ENCODE measurements at places on chromosomes 11 and 22.

DNA sequence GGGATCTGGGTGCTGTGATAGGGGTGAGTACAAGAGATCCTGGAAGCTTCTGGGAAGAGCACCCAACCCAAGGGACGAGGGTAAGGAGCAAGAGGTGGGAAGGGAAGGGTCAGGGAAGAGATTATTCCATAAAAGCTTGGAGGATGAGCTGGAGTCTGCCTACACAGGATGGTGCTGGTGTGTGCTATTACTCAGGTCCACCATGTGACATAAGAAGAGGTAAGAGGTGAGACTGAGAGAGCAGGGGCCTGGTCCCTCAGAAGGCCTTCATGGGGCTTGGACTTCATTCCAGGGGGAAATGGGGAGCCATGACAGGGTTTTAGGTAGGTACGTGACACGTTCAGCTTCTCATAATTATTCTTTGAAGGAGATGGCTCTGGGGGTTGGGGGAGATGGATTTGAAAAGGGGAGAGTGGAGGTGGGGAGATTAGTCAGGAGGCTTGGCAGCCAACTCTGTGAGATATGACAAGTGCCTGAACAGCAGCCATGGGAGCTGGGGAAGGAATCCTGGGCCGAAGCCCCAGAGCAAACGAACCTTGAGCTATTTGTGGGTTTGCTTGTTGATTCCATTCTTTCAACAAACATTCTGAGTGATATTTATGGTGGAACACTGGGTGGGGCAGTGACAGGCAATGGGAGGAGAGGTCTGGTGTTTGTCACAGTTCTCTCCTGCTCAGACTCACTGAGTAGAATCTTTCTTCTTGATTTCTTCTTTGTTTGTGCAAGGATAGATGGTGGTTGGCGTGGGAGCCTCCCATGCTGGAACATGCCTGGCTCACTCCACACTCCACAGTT is 11.2 kb upstream of the NCAM1 start:
- no peak for DNase-seq

GRCh38 chr11:2963761-2964160 is 28.4 kb downstream of the NAP1L4 start:
- no peak for DNase-seq

GRCh38 chr11:99952816-99953215 is 734.3 kb upstream of the ARHGAP42 start:
- DNase-seq = no peak

GRCh38 chr11:77375107-77375506 is 73.6 kb upstream of the GDPD4 start:
- no peak for DNase-seq

DNA sequence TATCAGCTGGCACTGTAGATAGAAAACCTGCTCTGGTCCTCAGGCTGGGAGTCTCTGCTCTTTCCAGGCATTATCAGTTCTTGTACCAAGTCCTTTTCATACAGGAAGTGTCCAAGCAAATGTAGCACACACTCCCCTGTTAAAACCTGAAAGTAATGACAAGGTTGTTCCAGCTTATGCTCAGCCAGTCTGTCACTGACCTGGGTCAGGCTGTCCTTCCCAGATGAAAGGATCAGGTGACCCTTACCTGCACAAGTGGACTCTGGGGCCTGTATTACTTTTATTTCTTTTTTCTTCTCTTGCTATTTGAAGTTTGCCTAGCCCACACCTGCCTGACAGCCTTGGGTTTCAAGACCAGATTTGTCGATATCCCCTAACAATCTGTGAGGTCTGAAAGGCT is 156.3 kb upstream of the SESN3 start:
- no peak for DNase-seq

DNA sequence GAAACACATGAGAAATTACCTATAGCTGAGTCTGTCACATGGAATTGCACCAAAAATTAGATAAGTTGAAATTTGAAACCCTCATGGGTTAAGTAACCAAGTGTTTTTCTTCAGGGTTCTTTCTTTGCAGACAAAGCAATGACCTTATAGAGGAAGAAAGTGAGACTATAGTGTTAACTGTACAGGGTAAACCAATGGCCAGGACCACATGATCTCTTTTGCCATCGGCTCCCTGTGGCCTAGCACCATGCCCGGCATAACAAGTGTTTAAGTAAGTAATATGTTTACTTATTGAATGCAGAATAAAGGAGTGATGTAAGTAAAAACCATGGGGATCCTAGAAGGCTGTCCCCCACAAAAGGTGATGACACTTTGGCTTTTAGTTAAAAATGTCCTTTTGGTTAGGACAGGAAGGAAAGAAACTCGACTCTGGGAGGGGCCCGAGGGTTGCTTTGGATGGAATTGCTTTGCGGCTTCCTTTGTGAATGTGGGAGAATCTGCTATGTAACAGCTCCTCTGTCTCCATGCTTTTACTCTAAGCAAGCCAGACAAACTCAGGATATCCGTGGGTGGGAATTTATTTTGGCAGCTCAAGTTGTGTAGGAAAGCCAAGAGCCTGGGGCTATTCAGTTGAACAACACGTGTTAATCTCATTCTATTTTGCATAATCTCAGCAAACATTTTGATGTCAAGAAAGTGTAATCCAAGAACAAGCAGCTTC is 454.7 kb downstream of the INSC start:
- no peak for DNase-seq

GRCh38 chr22:25555586-25555985 is 8.9 kb upstream of the GRK3 start:
- no peak for DNase-seq

- DNase-seq = peak; percentile 44
These were observed 2.1 kb upstream of the LRRC32 start for GRCh38 chr11:76672431-76673175.

- DNase-seq = no peak
These were observed 22.1 kb downstream of the CD44 start for GRCh38 chr11:35160902-35161597.

- peak; percentile 37 for DNase-seq
These were observed 39.3 kb downstream of the KCNJ4 start for GRCh38 chr22:38415561-38416321.

DNA sequence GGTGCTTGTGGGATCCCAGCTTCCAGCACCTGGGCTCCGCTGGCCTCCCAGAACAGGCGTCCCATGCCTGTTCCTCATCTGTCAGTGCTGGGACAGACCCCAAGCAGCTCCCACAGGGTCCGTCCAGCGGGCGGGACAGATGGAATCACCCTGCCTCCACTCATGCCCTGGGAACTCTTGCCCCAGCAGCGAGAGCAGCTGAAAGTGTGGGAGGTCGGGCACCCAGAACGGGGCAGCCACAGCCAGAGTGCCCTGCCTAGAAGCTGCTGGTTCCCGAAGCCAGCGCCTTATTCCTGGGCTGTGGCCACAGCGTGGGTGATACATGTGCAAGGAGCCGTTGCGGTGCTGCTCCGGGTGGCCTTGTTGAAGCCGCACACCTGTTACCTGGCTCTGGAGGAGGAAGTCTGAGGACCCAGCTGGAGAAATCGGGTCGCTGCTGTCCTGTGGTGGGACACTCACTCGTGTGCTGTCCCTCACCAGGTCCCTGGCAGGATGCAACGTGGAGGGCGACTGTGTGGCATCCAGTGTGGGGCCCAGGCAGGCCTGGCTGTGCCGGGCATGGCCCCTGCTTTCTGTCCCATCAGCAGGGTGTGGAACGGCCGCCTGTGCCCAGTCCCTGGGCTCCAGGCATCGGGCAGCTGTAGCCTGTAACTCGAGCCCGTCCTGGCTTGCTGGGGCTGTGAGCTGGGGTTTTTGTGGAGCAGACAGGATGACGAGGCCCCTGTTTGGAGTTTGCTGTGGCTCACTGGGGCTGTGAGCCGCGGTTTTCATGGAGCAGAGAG is 16.2 kb downstream of the GRAMD4 start:
- DNase-seq = no peak

DNA sequence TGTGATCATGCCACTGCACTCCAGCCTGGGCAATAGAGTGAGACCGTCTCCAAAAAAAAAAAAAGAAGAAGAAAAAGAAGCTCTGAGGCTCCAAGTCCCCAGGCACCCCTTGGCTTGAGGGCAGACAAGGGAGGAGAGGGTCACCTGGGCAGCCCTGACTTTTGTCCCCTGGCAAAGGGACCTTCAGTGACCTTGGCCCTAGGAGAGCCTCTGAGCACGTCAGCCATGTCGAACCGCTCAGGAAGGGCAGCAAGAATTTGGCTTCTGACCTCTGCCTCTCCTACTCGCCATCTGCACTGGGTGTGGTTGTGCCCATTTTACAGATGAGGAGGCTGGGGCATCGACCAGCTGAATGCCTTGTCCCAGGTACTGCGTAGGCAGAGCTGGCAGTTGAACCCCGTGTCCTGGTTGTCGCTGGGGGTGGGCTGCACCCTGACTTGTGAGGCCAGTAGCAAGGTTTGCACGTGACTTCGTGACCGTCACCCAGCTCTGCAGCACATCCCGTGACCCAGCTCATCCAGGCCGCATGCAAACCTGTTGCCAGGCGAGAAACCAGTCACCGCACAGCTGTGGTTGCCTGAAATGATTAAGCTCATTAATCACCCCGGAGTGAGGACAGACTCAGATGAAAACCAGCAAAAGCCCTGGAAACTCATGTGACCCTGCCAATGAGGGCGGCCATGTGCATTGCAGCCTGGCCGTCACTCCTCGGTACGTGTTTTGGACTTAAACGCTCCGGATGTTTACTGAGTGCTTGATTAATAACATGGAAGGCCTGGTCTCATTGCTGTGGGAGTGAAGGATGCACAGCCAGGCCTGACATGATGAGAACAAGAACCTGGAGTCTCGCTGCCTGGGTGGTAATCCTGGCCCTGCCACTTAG is 47.7 kb upstream of the PPP6R3 start:
- DNase-seq = no peak

DNA sequence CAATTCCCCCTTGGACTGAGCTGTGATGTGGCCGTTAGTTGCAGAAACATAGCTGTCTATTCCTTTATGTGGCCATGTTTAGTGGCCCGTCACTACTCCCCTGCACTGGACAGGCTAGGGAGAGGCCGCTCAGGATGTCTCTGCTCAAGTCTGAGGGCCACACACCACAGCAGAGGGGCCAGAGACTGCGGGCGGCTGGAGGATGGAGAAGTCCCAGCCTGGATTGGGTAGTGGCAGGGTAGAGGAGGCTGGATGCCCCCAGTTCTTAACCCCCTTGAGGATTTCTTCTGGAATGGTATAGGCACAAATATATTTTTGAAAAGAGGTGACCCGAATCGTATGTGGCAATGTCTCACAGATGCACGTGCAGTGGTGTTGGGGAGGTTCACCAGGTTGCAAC is 116.4 kb upstream of the B3GAT1 start:
- no peak for DNase-seq

DNA sequence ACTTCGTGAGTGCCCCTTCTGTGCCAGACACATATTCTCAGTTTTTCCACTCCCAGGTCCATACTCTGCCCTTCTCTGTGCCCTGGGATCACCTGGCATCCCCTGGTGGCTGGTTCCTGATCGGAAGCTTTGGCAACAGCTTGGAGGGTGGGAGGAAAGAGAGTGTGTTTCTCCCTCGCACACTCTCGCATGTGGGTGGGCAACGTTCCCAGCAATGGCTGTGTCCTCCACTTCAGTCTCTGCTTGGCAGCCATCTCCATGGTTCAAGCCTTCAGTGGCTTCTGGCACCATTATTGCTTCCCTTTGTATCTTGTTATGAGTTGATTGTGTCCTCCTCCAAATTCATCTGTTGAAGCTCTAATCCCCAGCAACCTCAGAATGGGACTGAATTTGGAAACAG is 342.7 kb upstream of the SYN3 start:
- DNase-seq = no peak

DNA sequence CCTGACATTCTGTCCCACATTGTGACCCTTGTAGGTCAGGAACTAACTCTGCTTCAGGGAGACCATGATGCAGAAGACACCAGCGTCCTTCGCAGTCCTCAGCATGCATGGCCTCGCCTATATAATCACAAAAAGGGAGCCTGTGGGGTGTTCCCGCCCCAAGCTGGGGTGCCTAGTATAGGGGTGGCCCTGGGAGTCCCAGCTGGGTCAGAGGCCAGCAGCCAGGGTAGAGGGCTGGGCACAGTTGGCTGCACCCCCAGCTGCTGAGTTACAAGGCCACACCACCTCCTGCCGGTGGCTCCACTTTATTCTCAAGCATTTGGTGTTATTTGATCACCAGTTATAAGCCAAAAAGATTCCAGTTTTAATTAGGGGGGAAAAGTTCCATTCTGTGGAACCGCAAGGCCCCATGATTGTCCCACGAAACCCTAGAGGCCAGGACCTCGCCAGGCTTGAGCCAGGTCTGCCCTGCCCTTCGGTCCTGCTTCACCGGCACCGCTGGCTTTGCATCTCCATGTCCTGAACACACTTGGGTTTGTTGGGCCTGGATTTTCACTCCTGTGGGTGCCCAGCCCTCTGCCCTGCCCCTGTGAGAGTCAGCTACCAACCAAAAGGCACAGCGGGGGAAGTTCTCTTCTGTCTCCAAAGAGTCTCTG is 15.0 kb upstream of the GNB1L start:
- DNase-seq = no peak

DNA sequence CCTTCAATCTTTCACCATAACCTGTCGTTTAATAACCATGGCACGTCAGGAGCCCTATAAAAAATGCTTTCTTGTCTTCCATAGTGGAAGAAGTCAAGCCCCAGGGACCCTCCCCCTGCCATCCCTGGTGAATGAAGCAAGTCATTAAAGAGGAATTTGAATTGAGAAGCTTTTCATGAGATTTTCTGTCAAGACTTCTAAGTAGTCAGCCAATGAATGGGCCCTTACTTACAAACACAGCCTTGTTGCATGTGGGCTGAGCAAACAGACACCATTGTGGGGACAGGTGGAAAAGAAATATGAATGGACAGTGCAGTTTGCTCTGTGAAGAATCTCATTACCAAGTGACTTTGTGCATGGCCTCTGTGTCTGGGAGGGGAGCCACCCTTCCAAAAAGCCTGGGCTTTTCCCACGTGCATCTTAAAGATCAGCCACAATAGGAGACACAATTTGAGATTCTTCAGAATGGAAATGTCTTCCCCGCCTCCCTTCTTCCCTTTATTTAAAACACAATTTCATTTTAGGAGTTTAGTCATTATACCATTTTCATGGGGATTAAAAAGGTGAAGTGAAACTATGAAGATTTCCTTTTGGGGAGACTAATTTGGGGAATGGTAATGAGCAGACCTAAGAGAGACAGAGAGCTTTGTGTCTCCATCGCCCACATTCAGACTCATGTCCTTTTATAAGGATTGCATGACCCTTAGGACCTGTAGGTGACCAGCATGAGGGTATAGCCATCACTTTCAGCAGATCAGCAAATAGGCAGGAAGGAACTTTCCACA is 152.0 kb downstream of the LRRC4C start:
- DNase-seq = no peak

DNA sequence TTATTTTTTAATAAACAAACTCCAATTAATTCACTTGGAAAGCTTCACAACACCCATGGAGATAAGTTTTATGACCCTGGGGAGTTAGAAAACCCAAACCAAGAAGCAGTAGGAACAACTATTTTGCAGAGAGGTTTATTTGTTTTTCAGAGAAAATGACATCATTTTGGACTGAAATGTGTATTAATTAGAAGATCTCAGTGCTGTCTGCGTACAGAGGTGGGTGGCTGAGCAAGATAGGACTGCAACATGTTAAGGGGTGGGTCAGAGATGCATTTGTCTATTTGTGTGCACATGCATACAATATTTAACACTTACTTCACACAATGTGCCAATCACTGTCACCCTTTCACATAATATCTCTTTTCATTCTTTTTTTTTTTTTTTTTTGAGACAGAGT is 1.1 kb downstream of the SCGB1A1 start:
- no peak for DNase-seq

GRCh38 chr11:117064275-117064674 is 34.0 kb downstream of the SIK3 start:
- DNase-seq = no peak
